Activated T-cell treated with anti-CD3 and anti-CD28 coated beads, Interleukin-2, amount 50 U/mL, for 24 hours (primary cell): ENCODE measurements at places on chromosomes 4 and X.

GRCh38 chr4:8874896-8875680, 3.4 kb upstream of the HMX1 start:
- DNase-seq, result no peak

GRCh38 chrX:77694491-77694890, 91.5 kb downstream of the ATRX start:
- no peak for DNase-seq

- peak; percentile 61 for DNase-seq
These were observed 65.1 kb upstream of the CCDC160 start for GRCh38 chrX:134171661-134172587.

DNA sequence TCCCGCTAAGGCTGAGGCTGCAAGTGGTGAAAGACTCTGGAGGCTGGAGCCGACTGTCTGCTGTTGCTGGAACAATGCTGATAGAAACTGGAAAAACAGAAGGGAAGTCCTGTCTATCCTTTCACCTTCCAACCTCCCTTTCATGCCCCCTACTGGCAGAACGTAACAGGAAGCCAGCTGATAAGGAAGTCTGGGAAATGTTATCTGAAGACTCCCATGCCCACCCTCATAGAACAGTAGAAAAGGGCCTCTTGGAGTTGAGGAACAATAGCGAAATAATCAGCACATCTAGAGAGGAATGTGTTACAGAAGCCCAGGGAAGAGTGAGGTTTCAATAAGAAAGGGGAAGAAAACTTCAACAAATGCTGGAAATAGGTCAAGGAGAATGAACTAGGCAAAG, 117.1 kb upstream of the DKK2 start:
- DNase-seq, result no peak

- DNase-seq, result no peak
These were observed 408.2 kb upstream of the NR3C2 start for GRCh38 chr4:148850257-148850995.

DNA sequence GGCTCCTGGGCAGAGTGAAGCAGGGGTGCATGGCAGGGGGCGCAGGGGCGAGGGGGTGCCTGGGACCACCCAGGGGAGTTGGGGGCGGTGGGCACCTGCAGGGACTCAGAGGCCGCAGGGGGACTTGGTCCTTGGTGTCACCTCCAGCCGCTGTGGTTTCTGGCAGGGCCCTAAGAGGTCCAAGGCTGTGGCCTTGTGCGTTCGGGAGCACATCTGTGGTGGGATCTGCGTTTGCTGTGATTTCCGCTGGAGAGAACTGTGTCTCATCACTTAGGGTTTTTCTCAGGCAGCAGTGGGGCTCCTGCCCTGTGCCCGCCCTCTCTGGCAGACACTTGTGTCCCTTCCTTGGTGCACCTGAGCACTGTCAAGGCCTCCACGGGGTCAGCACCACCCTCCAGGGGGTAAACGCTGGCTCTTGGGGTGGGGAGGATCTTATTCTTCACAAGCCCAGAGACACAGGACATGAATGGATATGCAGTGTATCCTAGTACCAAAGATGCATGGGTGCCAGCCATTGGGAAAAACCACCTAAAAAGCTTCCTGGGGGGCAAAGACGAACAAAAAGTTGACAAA, 66.5 kb downstream of the ACOX3 start:
- DNase-seq, result no peak

GRCh38 chrX:71489540-71489939, 43.4 kb upstream of the OGT start:
- DNase-seq, result no peak

DNA sequence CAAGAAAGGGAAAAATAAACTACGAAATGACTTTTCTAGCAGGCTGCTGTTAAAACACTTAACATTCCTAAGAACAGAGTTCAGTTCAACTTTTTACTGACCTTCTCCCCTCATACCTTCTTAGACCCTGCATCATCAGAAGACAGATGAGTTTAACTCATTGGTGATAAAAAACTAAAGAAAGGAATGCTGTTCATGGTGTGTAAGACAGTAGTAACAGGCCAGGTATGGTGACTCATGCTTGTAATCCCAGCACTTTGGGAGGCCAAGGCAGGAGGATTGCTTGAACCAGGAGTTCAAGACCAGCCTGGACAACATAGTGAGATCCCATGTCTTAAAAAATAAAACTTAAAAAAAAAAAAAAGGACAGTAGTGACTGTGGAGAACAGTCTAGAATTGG, 16.2 kb downstream of the RBM47 start:
- no peak for DNase-seq

DNA sequence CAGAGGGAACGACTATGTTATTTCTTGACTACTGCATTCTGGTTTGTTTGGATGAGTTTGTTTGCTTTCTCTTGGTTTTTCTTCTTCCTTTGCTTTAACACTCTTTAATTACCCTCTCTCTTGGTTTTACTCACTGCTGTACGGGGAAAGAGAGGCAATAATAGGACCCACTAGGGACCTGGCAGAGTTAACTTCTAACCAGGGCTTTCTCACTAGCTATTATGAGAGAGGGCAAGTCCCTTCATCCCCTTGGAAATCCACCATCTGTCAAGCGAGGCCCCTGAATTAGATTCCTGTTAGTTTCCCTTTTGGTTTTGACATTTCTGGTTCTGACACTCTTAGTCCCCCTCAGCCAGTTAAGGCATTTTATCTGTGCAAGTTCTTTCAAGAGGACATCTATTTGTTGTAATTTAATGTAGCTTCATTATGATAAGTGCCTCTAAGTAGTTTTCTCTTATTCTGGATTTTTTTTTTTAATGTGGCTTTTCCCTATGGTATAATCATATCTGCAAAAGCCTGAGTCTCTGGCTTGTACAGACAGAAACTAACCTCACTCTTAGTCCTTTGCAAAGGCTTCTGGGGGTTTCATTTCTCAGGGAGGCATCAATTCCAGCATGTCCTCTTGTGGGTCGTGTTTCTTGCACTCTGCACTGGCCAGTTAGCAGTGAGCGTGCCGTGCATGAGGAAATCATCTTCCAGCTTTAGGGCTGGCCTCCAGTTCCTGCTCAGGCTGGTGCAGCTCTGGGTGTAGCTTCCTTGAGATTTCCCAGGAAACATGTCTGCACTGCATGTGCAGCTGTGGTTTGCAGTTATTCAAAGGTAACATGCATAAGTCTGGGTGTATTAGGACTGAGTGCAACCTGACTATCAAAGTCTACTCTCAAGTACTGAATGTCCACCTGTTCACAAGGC, 221.3 kb downstream of the STIM2 start:
- DNase-seq, result no peak

DNA sequence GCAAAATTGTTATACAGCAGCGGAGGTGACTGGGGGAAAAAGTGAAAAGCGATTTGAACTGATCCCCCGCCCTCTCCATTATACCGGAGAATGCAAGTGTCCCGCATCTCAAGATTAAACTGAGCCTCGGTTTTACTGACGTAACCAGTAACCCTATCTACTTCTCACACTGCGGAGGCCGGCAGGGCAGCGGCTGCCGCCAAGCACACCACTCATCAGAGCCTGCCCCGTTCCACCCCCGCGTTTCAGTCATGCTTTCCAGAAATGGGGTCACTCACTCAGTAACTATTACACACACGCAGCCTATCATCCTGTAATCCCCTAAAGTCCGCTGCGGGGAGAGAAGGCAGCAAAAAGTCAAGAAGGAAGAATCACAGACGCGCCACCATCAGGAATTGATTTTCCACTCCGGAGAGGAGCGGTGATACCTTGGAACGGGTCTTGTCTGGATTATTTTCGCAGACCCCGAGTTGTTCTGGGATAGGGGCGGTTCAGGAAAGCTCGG, 1.4 kb downstream of the RPS6KA3 start:
- peak; percentile 75 for DNase-seq

DNA sequence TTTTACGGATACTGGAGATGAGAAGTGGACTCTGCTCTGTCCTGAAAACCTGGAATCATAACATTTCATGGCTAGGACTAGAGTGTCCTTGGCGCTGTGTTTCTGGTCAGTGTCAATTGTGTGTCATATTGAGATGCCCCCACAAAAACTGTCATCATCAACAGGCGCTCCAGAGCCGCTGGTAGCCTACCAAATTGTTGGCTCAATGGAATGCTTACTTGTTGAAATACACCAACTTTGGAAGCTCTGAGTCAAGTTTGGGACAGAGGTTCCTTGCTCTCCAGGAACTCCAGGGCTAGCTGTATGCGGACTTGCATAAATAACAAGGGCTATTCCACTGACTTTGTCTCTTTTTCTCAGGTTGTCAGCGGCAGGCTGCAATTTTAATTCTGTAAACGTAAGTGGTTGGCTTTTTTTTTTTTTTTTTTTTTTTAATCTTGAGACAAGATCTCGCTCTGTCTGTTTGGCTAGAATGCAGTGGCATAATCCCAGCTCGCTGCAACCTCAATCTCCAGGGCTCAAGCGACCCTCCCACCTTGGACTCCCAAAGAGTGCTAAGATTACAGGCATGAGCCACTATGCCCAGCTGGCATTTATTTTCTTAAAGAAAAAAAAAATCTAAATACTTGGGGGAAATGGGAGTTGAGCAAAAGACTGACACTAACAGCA, 871 bp upstream of the HPGD start:
- no peak for DNase-seq

- DNase-seq, result no peak
These were observed 185.6 kb upstream of the BANK1 start for GRCh38 chr4:101604976-101605375.

DNA sequence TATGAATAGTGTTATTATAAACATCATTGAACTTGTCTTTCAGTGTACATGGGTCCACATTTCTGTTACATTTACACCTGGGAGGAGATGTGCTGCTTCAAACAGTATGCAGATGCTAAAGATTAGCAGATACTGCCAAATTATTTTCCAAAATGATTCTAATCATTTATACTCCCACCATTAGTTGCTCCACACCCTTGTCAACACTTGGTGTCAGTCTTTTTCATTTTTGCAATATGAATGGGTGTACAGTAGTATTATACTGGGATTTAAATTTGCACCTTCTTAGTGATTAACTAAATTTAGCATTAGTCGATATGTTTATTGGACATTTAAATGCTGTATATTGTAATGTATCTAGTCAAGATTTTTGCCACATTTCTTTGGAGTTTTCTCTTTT, 131.6 kb upstream of the GRID2 start:
- DNase-seq, result no peak

- no peak for DNase-seq
These were observed 30.6 kb upstream of the ANTXR2 start for GRCh38 chr4:80103629-80104028.

- no peak for DNase-seq
These were observed 92.5 kb upstream of the BRS3 start for GRCh38 chrX:136395271-136395670.

- DNase-seq, result no peak
These were observed 171.1 kb downstream of the GASK1B start for GRCh38 chr4:158001756-158002155.

DNA sequence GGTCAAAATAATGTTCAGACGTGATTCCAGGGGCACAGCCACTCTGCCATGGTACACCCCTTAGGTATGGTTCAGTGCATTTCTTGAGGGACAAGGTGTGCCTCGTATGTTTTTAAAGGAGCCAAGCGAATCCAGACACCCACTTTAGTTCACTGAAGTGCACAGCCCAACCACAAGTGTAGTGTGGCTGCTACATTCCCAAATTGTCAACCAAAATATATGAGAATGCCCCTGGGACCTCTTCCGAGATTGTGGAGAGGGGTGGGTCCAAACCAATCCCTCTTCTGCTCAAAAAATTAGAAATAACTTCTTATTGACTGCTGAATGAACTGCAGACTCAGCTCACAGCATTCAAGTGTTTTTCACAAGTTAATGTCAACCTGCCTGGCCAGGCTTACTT, 7.4 kb upstream of the BRS3 start:
- no peak for DNase-seq

DNA sequence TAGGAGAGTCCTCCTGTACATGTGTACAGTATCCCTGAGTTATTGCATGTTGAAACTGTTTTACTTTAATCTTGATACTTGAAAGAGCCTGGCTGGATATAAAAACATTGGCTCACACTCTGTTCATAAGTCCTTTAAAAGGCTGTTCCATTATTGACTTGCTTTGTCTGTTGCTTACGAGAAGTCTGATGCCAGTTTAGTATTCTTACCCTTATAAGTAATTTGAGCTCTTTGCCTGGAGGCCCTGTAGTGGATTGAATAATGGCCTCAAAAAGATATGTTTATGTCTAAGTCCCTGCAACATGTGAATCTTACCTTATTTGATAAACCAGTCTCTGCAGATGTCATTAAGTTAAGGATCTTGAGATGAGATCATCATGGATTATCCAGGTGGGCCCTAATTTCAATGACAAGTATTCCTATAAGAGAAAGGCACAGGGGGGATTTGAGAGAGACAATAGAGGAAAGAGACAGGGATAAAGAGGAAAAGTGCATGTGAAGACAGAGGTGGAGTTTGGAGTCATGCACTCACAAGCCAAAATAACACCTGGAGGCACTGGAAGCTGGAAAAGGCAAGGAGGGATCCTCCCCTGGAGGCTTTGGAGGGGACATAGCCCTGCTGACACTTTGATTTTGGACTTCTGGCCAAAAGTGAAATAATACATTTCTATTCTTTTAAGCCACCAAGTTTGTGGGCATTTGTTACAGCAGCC, 98.1 kb downstream of the IRF2 start:
- no peak for DNase-seq

DNA sequence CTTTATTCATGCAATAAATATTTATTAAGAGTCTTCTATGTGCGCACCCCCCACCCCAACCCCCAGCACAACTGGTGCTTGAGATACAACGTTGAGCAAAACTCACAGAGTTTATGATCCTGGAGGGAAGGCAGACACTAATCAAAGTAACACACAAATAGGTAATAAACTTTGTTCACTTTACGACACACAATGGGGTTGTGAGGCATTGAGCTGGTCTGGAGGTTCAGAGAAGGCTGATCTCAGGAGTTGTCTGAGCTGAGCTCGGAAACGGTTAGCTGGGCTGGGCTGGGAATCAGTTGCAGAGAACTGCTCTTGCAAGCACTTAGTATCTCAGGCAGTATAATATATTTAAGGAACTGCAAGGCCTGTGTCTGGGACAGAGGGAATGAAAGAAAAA, 238.5 kb downstream of the SCFD2 start:
- DNase-seq, result no peak

DNA sequence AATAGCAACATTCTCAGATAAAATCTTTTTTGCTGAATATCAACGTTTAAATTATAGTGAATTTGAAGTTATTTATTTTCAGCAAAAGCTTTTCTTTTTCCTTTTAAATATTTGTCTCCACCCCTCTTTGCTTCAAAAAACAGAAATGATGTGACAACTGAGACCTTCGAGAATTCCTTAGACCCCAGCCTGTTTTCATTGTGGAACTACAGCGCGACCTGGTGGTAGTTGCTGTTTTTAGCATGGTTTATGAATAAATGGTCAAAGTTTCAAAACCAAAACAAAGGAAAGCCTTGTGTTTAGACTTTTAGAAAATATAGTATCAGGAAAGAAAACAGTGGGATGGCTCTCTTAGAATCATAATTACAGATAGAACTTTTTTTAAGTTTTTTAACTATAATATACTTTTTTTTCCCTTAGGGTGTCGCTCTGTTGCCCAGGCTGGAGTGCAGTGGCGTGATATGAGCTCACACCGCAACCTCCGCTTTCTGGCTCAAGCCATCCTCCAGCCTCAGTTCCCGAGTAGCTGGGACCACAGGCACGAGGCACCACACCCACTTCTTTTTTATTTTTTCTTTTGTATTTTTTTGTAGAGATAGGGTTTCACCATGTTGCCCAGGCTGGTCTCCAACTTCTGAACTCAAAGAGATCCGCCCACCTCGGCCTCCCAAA, 26.8 kb upstream of the TMEM184C start:
- DNase-seq, result peak; percentile 39

GRCh38 chr4:16136827-16137226, 53.0 kb upstream of the PROM1 start:
- no peak for DNase-seq
